Stimulated activated CD4-positive, alpha-beta T cell treated with anti-CD3 and anti-CD28 coated beads, Interleukin-15, amount 100 ng/mL, for 24 hours (primary cell): ENCODE measurements at places on chromosomes 16 and 17.

GRCh38 chr16:54175552-54176375 lies 110.8 kb downstream of the IRX3 start:
- DNase-seq, result no peak

DNA sequence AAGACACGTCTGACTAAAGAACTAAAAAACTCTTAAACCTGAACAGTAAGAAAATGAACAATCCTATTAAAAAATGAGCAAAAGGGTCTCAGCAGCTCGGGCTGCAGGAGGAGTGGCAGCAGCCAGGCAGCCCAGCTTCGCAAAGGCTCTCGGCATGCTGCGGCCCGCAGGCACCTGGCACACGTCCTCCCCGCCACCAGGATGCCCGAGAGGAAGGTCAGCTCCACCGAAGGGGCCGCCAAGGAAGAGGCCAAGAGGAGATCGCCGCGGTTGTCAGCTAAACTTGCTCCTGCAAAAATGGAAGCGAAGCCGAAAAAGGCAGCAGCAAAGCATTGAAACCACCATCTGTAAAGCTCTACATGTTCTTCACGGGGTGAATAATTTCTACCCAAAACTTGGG lies 173.5 kb downstream of the BCAS3 start:
- DNase-seq, result no peak

DNA sequence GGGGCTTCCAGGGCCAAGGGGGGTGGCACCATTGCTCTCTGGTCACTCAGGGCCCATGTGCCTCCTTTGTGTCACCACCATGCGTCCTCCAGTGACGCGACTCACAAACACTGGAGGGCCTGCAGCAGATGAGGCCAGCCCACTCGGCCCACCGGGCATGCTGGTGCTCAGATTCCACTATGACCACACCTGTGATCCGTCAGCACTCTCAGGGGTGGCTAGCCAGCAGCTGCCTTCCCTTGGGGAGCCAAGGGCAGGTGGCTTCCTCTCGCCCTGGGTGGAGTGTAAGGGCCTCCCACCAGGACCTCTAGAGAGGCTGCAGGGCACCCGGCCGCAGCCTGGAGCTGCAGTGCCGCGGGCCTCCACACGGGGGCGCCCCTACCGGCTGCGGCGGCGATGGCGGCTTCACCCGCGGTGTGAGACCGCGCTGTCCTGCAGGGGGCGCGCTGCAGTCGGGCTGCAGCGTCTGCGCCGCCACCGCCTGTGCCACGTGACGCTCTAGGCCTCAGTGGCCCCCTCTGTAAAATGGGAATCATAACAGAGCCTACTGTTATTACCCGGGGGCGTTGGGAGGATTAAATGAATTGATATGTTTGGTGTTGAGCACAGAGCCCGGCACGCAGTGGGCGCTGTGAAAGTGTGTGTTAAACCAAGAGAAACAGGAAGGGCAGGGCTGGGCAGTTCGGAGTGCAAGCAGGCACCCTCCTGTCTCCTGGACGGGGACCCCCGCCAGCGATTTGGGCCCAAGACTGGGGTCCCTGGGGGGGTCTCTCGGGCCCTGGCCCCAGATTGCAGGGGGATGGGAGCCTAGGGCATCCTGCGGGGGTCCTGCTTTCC lies 192.4 kb upstream of the GSE1 start:
- DNase-seq, result peak; percentile 82

DNA sequence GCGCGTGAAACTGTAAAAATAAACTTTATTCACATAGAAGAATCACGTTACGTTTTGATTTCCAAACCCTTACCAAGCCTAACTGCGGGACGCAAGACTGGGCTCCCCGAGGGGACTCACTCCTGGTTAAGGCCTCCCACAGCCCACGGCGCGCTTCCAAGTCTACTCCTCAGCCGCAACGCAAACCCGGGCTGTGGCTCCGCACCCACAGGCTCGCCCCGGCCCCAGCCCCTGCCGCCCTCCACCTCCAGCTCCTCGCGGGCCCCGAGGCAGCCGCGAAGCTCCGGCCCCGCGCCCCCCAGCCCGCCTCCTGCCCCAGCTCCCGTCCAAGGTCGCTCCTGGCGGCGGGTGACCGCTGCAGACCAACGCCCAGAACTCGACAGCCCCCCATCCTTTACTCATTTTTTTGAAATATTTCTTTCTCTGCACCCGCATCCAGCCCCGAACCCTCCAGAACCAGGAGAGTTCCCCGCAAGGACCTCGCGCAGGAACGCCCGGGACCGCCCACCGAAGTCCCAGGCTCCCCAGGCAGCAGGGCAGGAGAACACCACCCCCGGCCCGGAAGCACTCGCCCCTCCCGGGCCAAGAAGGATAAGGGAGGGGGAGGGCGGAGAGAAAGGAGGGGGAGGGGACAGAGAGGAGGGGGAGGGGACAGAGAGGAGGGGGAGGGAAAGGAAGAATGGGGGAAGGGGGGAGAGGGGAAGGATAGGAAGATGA lies 912 bp downstream of the USP22 start:
- DNase-seq, result peak; percentile 86

DNA sequence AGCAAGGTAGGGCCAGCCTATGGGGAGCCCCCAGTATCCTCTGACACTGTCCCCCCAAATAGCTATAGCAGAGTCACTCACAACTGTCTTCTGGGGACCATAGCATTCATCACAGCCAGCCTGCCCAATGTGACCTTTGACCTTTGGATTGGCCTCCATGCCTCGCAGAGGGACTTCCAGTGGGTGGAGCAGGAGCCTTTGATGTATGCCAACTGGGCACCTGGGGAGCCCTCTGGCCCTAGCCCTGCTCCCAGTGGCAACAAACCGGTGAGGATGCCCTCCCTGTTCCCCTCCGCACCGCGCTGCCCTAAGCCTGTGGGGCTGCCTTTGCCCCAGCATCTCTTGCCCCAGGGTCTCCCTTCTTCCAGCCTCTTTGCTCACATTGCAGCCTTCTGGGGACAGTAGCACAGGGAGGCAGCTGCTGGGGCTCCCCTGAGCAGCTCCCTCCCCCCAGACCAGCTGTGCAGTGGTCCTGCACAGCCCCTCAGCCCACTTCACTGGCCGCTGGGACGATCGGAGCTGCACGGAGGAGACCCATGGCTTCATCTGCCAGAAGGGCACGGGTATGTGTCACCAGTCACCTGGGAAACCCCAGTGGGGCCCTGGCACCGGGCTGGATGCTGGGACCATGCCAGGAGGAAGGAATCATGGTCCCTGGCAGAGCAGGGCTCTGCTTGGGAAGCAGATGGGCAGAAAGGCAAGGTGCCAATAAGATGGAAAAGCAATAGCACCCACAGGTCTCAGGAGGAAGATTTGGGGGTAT lies 61.1 kb downstream of the MRC2 start:
- no peak for DNase-seq

DNA sequence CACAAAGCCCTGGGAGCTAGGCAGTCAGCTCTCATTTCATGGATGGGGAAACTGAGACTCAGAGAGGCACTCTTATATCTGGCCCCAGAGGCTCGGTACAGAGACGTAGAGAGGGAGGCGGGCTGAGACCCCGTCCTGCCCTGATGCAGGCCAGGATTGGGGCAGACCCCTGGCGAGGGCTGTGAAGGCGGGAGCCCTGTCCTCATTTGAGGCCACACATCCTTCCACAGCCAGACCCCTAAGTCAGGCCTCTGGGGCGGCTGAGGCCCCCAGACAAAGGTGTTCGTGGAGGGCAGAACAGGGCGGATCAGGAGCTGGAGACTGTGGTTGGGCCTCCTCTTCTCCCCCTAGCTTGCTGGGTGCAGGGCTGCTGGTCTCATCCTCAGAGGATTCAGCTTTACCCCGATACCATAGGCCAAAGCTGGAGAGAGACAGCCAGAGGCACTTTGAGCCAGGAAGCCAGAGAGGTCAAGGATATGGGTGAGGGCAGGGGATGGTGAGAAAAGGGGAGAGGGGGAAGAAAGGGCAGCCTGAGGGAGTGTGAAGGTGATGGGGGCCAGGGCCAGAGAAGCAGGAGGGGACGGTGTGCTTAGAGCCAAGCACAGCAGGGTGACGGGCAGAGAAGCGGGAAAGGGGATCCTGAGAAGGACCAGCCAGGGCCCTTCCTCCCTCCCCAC lies 805 bp upstream of the SCARF1 start:
- no peak for DNase-seq
